Smooth muscle cell of bladder (primary cell): ENCODE measurements at places on chromosomes 7 and 10. TPM values are rescaled to one million over a fixed set of nuclear protein-coding genes. Genes with fewer than 3 reads are reported as not detected.

The BBS9 gene
- 20.8 and 26.1 TPM in 2 replicates for total RNA-seq

The SYT15B gene
- 0.57 and 2.7 TPM in 2 replicates for total RNA-seq

The FMC1 gene
- total RNA-seq: 10.8 and 16.6 TPM in 2 replicates

The TAC1 gene
- total RNA-seq: not detected in 2 replicates
